ENCODE measurements at places on chromosomes 12 and 14. TPM values are rescaled to one million over a fixed set of nuclear protein-coding genes. Genes with fewer than 3 reads are reported as not detected.

GRCh38 chr14:101018561-101019290 lies 115.2 kb upstream of the RTL1 start:
- DNase-seq, result no peak

Gene KRT73
- not detected for total RNA-seq

DNA sequence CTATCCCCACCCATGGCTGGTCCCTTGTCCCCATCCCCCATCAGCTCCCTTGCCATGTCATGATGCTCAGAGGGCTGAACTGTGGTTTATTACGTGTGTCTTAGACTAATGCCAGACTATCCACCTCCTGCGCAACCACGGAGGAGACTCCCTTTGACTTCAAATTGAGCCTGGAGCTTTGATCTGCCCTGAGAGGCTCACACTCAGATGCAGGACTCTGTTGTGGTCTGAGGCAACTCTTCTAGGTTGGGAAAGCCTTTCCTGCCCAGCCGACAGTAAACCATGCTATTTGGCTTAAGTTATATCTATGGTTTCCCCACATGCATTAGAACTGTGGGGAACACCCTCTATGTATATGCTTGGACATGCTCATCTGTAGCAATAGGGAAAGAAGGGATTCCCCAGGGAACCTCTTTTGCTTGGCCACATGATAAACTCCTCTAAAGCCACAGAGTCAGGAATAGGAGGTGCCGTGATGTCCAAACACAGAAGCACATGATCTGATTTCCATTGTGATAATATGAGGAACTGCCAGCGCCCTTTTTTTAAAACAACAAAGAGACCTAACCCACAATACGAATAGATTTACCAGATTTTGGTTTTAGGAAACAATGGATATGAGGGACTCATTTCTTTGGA lies 11.1 kb upstream of the LGALS3 start:
- no peak for DNase-seq

DNA sequence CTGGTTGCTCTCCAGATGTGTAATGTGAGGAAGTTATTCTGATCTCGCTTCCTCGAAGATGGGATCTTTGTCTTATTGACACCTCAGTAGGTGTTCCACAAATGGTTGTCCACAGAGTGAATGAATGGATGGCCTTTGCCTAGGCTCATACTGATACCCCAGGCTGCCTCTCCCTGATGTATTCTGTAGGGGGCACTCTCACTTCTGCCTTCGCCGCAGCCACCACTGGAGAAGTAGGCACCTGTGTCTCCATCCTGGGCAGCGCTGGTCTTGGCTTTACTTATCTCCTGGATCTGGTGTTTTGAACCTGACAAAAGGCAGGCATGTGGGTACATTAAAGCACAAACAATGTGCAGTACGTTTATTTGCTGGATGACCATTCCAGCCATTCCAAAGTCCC lies 82.1 kb downstream of the ZFP36L1 start:
- no peak for DNase-seq

Gene TOMM20L
- total RNA-seq, result not detected

Gene RPL36AL
- total RNA-seq, result 143 TPM

Gene FSCB
- not detected for total RNA-seq

DNA sequence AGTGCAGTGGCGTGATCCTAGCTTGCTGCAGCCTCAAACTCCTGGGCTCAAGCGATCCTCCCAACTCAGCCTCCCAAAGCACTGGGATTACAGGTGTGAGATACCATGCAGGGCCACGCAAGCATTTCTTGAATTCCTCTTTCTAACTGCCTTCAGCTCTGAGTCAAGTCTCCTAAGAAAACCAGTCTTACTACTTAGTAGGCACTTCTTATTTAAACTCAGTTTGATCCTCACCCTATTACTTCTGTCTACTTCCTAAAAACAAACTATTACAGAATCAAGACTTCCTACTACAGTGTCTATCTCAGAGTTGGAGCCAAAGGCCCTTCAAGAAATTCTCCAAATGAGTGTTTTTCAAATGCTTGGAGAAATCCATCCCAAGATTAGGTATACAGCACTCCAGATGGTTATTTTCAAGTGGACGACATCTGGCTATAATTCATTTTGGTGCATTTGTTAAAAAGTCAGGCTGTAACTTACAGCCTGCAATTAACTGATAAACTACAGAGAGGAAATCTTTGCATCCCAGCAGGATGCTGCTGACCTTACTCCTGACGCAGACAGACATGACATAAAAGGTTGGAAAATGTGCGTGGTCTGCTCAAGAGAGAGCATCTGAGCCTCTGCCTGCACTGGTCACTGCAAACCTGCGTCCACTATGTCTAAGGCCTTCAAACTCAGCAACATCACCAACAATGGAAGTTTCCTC lies 34.7 kb downstream of the SSH1 start:
- DNase-seq, result no peak

Gene KRT2
- total RNA-seq, result not detected

DNA sequence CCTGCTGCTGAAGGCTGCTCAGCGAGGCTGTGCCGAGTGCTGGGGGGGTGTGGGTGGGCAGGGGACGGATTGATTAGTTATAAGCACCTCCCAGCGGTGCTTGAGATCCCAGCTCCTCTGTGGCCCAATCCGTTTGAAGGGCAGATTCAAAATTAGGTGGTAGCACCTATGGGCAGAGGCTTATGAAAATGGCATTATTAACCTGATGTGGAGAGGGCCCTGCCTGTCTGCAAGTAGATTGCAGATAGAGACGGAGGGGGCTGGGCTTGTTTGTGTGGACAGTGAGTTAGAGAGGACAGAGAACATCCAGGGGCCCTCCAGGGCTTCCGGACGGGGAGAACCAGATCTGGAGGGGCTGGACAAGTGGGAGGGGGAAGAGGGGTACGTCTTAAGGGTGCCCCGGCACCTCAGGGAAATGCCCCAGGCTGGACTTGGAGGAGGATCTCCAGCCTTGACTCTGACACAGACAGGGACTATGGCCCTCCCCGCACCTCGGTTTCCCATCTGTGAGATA lies at the start of gene RTL1:
RTL1 (minus strand) TSS at position 51 of the 514 bp plus-strand sequence. CDS start 18,934 bp downstream, outside the sequence.
- DNase-seq, result no peak

DNA sequence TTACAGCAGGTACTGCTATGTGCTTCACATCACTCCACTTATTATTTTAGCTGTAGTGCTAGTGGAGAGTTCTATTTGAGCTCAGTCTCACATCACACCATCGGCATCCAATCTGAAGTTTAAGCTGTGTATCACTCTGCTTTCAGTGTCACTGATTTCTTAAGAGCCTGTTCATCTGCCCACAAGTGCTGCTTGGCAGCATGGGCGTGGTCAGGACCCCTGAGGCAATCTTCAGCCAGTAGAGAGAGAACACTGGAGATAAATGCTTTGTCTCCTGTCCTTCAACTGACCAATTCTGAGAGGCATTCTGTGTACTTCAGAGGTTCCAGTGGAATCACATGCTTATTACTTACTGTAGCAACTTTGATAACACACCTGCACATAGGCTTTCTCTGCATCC lies 728.8 kb downstream of the RPS29 start:
- no peak for DNase-seq

Gene GTF2H3
- 18.2 TPM for total RNA-seq

Gene CCDC38
- total RNA-seq, result not detected

- no peak for DNase-seq
Observed at GRCh38 chr12:50825372-50825838, 17.3 kb upstream of the TMPRSS12 start.

- no peak for DNase-seq
Observed at GRCh38 chr12:52791271-52792184, 4.4 kb downstream of the KRT3 start.

GRCh38 chr12:101305226-101305779 lies 25.4 kb downstream of the UTP20 start:
- no peak for DNase-seq

Gene LTBR
- total RNA-seq, result 180 TPM

GRCh38 chr12:12229556-12230092 lies 37.2 kb downstream of the LRP6 start:
- no peak for DNase-seq

Gene GYS2
- total RNA-seq, result not detected

DNA sequence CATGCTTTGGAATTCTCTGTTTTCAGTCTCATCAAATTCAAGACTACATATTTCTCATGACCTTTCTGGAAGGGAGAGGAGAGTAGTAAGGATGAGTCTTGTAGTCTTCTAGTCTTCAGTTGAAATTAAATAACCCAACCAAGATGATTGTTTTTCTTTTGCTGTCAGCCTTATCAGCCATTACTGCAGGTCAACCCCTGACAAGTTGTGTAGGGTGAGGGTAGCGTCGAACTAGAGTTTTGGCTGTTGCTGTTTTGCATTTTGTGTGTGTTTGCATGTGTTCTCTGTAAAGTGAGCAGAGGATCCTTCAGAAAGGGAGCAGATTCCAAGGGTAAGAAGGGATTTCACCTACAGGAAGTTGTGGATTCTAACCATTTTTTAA lies 28.4 kb downstream of the DIP2B start:
- no peak for DNase-seq

Gene KRT83
- not detected for total RNA-seq

Gene RD3L
- total RNA-seq, result not detected

DNA sequence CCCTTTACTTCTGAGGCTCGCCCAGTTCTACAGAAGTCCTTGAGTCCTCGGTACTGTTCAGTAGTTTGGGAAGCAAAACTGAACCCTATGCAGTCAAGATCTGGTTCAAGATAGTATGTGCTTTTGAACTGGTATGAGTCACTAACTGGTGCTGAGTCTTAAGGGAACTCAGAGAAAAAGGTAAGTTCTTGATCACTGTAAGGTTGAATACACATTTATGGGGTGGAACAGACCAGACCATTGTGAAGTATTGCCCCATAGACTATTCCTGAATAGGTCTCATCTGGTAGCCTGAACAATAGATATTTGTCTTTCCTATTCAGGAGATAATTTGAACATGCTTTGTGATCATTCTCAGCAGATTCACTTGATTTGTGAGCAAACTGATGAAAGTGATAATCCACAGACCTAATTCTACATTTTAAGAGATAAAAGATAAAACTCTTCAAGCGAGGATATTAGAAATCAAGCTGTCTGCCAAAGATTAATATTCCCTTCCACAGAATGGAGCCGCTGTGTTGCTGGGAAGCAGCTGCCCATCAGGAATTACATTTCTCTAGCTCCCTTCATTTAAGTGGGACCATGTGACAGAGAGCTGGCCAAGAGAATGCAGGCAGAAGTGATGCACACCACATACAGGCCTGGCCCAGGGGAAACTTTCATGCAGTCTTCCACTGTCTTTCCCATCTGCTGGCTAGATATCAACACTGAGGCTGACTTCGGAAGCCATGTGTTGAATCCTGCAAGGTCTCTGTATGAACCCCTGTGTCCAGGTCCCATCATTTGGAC lies 369.8 kb upstream of the GARIN6 start:
- DNase-seq, result no peak

Gene NRDE2
- 32.5 TPM for total RNA-seq
